ENCODE measurements at places on chromosomes 3 and 15. TPM values are rescaled to one million over a fixed set of nuclear protein-coding genes. Genes with fewer than 3 reads are reported as not detected.

The BFSP2 gene
- not detected for total RNA-seq

The MESP2 gene
- total RNA-seq = not detected

The SLC35G2 gene
- 9.3 TPM for total RNA-seq

The OSTN gene
- total RNA-seq = not detected

The RTP3 gene
- not detected for total RNA-seq

The CBLB gene
- 58.4 TPM for total RNA-seq

The LYZL4 gene
- total RNA-seq = not detected

The HOMER2 gene
- total RNA-seq = 18.2 TPM

GRCh38 chr3:56829533-56829932 is 27.8 kb upstream of the ARHGEF3 start:
- no peak for DNase-seq

- DNase-seq = no peak
Measured at GRCh38 chr3:112699436-112699978, 58.6 kb upstream of the CCDC80 start.

DNA sequence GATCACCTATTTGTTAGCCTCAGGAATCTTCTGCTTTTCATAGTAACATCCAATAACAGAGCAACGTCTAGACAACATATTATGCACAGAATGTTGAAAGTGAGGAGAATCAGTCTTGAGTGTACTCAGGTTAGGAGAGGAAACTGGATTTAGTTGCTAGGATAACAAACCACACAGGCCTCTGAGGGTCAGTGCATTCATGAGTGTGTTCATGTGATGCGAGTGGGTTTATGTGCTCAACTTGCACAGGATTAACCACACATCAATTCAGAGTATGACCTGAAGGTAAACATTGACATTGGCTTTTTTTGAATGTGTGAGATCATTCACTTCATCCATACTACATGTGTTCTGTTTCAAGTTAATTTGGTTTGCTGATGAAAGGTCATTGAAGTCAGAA is 287.6 kb downstream of the DIPK2A start:
- DNase-seq = no peak

DNA sequence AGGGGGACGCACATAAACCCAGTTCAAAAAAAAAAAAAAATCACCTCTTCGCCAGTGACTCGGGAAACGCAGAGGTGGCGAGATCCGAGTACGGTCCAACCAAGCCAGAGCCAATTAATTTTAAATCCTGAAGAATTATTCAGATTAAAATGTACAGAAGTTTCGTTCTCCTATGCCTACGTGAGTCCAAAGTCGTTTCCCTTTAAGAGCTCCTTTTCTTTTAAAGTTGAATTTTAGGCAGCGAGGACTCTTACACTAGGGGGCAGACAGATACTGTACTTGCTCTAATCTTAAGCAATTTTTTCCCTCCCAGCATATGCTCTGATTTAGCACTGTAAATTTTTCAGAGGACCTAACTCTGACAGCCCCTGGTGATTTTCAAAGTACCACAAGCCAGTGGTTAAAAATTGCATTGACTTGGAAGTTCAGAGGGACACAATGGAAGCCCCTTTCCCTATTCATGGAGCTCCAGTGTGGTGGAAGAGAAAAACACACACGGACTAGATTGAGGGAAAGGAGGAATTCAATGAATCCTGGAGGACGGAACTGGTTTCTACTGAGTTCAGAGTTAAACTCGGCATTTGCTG is 3.3 kb upstream of the NR2F2 start:
- DNase-seq = no peak

GRCh38 chr15:70165716-70166284 is 68.1 kb upstream of the TLE3 start:
- no peak for DNase-seq

GRCh38 chr3:172546628-172547214 is 23.5 kb upstream of the TNFSF10 start:
- no peak for DNase-seq

All from vagina (tissue), 2 donors.